AG04450 (cell line): ENCODE measurements at places on chromosomes 3 and 15. TPM values are rescaled to one million over a fixed set of nuclear protein-coding genes. Genes with fewer than 3 reads are reported as not detected.

The MAGI1 gene
- 14.2 and 15.5 TPM in 2 replicates for polyA plus RNA-seq

The CCDC54 gene
- not detected in 2 replicates for polyA plus RNA-seq

The NPAP1 gene
- polyA plus RNA-seq = not detected in 2 replicates

The DUOXA2 gene
- not detected in 2 replicates for polyA plus RNA-seq

DNA sequence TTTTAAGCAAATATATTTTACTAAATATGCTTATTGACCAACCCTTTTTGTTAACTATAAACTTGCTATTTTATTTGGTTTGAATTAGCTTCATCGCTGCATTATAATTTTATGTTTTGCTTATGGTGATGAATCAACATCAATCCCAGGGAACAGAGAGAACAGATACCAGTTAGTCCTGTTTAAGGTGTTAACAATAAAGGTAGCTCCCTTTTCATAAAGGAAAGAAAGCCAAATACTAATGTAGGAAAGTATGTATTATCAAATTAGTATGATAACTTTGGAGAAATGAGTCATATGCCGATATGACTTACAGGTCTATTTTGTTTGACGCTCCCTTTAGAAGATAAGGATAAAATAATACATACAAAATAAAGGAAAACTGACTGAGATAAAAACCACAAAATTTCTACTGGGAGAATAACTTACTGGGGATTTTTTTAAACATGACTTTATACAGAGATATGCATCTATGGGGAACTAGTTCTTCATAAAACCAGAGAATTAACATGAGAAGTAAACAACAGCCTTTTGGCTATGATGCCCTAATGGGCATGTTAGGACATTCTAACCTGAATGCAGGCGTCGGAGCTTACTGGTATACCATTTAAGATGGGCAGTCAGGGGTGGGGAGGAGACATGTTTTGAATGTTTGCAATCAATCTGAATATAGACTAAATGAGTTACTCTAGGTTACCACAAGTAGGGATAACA is 4.5 kb downstream of the OR5K2 start:
- no peak for DNase-seq

DNA sequence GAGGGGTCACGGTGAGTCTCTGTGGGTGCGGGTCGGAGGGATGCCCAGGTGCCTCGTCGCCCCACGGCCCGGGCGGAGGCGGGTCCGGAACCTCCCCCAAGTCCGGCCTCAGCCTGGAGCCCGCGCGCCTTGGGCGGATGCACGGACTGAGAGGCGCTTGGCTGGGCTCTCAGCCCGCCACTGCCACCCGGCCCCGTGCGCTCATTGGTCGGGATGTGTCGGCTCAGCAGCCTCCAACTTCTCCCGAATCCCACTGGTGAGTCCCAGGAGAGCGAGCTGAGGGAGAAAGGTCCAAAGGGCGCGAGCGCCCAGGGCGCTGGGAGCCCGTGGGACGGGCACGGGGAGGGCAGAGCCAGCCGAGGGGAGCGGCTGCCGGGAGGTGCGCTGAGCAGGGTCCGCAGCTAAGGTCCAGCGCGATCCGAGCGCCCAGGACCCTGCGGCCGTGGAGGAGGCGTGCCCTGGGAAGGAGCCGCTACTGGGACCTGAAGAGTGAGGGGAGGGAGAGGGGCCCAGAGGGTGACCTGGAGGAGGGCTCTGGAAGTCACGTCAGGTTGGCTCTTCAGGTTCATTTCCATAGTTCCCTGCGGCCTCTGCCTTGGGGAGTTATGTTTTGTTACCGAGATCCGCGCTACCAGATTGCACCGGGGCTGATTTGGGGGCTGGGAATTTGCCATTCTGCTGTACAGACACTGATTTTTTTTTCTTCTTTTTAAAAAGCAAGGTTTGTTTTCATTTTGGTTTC is at the start of gene MME:
MME (plus strand) TSS at position 574 of the 742 bp plus-strand sequence. CDS start 3,849 bp downstream, outside the sequence.
- no peak for DNase-seq

DNA sequence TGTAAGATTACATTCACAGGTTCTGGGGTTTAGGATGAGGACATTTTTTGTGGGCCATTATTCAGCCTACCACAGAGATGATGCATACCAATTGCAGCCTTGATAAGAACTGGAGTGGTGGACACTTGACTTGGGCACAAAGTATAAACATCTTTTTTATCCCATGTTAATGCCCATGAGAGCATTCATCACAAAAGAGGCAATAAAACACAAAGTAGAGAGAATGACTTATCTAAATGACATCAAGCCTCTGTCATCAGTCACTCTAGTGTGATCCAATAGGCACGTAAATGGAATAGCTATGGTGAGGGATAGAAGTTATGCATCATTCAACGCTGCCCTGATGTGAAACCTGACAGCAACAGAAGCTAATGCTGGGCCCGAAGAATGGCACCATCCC is 25.8 kb downstream of the VEPH1 start:
- no peak for DNase-seq

DNA sequence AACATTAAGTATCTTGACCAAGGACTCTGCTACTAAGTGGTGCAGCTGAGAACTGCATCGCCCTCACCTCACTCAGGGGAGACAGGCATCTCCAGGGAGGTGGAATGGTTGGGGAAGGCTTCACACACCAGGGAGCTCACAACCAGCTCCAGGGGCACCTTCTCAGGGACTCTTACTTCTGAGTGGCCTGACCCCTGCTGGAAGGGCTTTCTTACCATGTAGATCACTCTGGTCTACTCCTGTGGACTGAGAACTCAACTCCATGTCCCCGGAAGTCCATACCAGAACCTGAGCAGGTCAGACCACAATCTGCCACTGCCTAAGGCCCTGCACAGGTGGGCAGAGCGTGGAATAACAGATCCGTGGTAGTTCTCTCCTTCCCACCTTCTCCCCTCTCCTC is 140.5 kb downstream of the TLE3 start:
- no peak for DNase-seq

DNA sequence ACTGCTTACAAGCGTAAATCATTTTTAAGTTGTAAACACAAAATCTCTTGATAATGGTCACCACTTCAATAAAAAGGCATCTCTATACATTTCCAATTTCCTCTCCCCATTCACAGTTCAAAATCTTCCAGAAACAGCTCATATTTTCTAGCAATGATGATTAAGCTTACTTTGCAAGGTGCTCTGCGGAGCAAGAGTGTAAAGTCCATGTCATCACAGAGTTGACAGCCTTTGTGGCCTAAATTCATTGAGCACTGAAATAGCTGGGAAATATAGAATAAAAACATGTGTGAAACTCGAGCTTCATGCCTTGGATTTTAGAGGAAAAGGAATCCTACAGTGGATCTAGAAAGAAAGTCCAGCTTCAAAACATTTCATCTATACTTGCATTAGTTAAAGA is 41.8 kb upstream of the ARPP21 start:
- no peak for DNase-seq

- no peak for DNase-seq
Observed at GRCh38 chr3:50147861-50148260, 7.3 kb upstream of the SEMA3F start.

- DNase-seq = no peak
Observed at GRCh38 chr3:69097407-69098086, 12.8 kb downstream of the ARL6IP5 start.

GRCh38 chr3:164459521-164460151 is 618.7 kb downstream of the SI start:
- no peak for DNase-seq

DNA sequence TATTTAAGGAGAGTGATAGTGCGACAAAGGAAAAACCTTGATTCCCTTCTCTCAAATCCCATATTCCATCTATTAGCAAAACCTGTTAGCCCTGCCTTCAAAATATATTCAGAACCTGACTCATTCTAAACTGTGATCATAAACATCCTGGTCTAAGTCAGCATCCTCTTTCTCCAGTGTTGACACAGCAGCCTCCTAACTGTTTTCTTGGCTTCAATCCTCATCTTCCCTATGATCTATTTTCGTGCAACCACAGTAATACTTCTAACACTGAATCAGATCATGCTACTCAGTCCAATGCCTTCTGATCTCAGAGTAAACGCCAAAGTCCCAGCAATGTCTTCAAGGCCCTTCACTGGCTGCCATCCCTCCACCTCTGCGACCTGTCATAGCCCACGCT is 785.1 kb downstream of the EDEM1 start:
- DNase-seq = no peak
